ENCODE measurements at places on chromosomes 2 and 18.

DNA sequence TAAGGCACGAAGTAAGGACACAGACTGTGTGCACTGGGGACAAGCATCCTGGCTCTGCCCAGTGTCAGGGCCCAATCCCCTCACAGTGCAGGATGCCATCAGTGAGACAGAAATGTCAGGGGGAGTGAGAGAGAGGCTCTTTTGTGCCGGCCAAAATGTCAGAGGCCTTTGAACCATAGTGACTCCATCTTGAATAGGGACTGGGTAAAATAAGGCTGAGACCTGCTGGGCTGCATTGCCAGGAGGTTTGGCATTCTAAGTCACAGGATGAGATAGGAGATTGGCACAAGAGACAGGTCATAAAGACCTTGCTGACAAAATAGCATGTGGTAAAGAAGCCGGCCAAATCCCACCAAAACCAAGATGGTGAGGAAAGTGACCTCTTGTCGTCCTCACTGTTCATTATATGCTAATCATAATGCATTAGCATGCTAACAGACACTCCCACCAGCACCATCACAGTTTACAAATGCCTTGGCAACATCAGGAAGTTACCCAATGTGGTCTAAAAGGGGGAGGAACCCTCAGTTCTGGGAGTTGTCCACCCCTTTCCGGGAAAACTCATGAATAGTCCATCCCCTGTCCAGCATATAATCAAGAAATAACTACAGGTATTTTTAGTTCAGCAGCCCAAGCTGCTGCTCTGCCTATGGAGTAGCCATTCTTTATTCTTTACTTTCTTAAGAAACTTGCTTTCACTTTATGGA lies 337.4 kb downstream of the LPIN1 start:
- DNase-seq: no peak

- no peak for DNase-seq
Observed at GRCh38 chr18:59923539-59924196, 23.9 kb downstream of the PMAIP1 start.

- no peak for DNase-seq
Observed at GRCh38 chr2:219289537-219290361, 10.6 kb downstream of the DNAJB2 start.

DNA sequence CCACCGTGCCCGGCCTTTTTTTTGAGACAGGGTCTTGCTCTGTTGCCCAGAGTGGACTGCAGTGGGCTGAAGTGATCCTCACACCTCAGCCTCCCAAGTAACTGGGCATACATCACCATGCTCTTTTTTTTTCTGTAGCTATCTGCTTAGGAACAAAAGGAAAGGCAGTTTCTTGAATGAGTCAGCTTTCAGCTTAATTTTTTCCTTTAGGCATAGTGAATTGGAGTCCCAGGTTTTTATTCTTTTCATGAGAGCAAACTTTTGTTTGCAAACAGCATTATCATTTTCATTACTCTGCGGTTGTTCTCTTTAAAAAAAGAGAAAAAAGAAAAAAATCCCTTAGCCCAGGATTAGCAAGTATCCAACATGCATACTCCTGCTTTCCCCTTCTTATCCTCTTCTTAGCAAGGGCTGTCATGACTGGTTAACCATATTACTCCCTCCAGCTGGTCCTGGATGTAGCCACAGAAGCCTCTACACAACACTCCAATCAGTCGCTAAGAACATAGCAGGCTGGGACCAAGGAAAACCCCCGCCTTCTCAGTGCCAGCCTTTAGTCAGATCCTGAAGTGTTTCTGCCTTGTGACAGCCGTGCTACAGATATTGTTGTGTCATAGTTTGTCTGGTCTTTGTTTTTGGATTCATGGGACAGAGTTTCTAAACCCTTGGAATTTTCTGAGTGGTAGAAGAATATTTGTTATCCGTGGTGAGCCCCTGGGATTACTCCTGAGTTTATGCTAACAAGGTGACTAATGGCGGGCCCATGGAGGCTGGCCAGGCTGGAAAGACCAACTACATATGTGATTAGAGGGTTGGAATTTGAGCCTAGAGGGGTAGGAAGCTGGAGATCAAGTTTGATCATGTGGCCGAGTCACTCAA lies 23.3 kb upstream of the ST3GAL5 start:
- no peak for DNase-seq

GRCh38 chr2:134594399-134594798 lies 124.4 kb downstream of the TMEM163 start:
- DNase-seq: no peak

DNA sequence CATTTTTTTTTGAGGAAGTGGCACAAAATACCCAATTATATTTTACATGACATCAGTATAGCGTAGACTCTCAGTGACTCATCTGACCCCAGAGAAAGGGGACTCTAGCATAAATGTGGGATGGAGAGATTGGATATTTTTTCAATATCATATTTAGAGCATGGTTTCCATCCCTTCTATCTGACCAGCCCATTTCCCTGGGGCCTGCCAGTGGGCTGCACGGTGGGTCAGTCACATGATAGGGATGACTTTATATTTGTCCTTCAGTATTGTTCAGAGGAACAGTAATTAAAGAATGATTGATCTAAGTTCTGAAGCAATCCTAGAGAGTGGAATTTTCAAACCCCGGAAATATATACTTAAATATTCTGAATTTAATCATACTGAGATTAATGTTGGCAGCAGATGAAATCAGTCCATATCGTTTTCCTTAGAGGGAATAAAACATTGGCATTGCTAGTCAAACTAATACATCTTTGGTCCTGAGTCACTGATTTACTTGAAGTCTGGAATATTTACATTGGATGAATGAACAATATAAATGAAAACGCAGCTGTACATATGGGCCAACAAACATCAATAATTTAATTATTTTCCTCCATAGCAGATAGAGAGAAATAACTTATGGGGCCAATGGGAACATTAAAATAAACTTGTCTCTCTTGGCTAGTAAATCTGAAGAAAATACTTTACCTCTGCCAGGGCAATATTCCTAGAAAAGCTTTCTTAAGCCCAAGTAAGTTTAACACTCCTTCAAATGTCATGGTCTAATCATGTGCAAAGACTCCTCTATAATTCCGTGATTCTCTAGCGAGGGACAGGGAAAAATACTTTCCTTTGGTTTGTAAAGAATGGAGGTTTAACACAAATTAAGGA lies 563.6 kb upstream of the PKDCC start:
- DNase-seq: no peak

DNA sequence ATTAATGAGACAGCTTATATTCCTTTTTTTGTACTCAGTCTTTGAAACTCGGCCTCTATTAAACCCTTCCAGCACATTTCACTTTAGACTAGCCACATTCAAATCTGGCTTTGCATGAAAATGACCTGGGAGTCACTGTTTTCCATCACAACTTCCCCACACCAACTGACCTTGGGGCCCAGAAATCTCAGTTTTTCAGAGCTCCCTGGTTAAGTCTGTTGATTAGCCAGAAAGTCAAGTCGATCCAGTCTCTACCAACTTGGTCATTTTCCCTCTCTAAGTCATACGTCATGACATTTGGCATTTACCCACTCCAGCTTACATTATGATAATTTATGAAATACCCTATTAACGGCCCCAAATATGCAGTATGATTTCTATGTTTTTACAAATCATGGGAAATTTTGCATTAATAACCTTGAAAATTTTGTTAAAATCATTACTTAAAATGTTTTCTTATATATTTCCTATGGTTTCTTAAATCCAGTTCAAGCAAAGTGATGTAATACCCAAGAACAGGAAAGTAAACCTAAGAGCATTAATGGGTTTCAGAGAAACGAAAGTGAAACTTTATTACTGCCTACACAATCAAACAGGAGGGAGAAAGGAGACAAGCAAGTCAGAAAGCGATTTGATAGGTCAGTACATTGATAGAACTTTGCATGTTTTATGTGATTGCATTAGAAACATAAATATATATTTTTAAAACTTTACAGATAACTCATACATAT lies 77.1 kb downstream of the SPATS2L start:
- peak; percentile 23 for DNase-seq

GRCh38 chr2:208791257-208791656 lies 384.7 kb downstream of the PTH2R start:
- no peak for DNase-seq

- DNase-seq: no peak
Observed at GRCh38 chr2:149087751-149088150, 49.3 kb downstream of the LYPD6B start.

GRCh38 chr2:183063083-183063482 lies 15.5 kb upstream of the DUSP19 start:
- DNase-seq: no peak

- DNase-seq: peak; percentile 18
Observed at GRCh38 chr18:6885992-6886796, 156.7 kb downstream of the ARHGAP28 start.

- no peak for DNase-seq
Observed at GRCh38 chr18:69757733-69758132, 189.9 kb downstream of the CD226 start.

- no peak for DNase-seq
Observed at GRCh38 chr2:45899926-45900325, 248.5 kb downstream of the PRKCE start.

- DNase-seq: no peak
Observed at GRCh38 chr2:224987733-224988132, 54.5 kb downstream of the DOCK10 start.
